ENCODE measurements at places on chromosomes 6 and 20.

- no peak for DNase-seq
Measured at GRCh38 chr6:128057946-128058345, 157.1 kb upstream of the THEMIS start.

DNA sequence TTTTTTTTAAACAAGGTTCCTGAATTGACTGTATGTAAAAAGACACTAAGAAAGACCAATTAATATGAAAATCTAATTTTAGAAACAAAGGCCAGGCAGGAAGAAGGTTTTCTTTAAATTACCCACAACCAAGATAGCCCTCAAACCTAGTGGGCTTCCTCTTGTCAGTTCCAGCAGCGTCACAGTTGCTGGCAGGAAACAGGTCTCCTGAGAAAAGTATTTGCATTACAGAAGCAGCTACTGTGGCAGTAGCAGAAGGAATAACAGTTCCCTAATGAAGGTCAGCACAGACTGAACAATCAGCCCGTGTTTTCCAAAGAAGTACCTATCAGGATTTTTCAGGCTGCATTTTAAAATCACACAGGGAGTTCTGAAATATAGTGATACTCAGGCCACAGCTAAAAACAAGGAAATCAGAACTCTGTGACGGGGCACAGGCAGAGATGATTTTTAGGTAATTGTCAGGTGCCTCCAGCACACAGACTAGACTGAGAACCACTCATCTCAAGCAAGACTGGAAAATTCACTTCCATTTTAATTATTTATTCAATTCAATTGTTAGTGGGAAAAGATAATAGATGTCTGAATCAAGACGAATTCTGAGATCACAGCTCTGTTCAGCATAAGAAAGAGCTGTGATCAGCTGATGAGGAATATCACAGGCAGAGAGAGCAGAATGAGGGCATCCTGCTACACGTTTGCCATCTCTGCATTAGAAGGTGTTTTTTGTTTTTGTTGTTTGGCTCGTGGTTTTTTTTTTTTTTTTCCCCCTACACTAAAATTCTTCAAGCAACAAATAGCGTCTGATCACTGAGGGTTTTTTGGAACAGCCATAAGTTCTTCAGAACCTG, 230.5 kb upstream of the KHDRBS2 start:
- DNase-seq: no peak

GRCh38 chr6:105087571-105088211, 92.1 kb downstream of the POPDC3 start:
- DNase-seq: no peak

GRCh38 chr6:133236932-133237331, 4.2 kb upstream of the EYA4 start:
- no peak for DNase-seq

- DNase-seq: no peak
Measured at GRCh38 chr6:139187489-139187888, 52.6 kb downstream of the HECA start.

DNA sequence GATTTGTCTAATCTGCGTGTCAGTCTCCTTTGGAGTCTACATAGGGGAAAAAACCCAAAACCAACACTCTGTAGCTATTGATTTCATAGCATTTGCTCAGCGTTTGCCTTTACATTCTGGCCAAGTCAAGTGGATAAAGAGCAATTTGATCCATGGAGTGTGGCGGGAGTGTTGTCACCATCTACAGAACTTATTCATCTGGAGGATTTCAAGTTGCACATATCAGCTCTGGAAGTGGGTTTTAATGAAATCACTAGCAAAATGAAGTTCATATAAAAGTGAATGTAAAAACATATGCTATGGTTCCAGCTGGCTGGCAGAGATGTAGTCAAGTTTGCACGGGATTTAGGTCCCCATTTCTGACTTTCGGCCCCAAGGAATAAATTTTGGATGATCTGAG, 219.7 kb upstream of the SUPT3H start:
- DNase-seq: no peak

DNA sequence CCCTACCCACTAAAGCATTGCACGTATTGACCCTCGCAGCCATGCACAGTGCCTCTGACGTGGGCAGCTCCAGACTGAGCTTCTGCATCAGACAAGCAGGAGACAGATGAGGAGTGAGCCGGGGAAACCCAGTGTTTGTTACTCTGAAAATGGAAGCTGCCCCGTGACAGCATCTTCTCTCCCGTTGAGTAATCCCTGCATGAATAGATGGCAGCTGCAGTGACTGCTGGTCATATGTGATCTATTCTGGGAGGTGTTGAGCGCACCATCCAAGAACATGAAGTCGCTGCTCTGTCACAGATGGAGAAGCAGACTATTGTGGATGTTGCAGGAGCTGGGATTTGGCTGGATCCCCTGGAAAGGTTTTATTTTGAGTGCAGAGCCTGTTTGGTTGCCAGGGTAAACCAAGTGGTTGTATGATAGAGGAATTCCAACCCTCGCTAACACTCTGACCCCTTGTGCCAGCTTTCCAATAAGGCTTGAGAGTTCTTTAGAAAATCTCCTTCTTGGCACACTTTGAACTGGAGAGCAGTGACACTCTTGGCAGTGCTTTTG, 242.2 kb downstream of the NRN1 start:
- no peak for DNase-seq

DNA sequence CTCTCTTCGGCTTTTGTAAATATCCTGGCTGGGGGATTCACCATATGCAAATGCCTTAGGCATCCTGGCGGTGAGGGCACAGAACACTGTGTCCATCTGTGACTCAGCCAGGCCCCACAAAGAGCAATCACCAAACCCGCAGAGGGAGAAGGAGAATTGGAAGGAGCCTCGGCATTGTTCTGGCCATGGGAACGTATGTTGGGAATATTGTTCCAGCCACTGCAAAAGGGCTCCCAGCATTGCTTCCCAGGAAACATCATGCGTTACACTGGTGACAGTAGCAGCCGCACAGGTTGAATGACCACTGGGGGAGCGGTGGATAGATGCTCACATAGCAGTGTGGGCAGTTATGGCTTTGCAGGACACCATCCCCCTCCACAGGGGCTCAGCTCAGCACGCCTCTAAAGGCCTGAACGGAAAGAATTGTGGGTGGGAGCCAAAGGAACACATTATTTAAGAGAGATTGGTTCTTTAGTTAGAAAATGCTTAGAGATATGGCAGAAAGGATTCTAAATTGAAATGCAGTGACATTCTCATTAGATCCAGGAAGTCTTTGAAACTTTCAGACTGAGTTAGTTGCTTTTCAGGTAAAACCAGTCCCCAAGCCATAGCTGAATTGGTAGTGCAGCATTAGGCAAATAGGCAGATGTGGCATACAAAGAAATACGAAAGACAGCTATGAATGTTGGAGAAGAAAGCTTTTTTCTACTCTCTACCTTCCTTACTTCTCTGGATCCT, 104.3 kb downstream of the RNF144B start:
- DNase-seq: no peak

DNA sequence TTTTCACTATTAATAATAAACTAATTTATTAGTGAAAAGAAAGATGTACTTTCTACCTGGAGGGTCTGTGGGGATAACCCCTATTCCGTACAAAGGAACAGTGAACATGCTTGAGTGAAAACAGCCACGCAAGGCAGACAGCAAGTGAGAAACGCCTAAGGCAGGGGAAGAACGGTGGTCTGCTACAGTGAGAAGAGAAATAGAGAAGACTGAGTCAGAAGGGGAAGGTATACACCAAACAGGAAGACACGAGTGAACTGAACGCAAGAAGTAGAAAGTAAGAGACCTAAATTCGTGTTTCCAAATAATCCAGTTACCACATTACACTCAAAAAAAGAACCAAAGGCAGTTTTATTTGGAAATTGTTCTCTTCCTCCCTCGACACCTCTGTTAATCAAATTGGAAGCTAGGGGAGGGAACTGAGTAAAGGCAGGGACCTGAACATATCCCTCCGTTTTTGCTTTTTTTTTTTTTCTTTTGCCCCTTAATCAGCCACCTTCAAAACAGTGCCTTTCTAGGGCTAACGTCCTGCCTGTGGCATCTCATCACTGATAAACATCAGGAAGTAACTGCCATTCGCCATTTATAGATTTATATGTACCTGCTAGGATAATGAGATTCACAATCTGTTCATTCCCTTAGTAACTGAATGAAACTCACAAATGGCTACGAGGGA, 48.9 kb downstream of the ATXN1 start:
- DNase-seq: no peak

DNA sequence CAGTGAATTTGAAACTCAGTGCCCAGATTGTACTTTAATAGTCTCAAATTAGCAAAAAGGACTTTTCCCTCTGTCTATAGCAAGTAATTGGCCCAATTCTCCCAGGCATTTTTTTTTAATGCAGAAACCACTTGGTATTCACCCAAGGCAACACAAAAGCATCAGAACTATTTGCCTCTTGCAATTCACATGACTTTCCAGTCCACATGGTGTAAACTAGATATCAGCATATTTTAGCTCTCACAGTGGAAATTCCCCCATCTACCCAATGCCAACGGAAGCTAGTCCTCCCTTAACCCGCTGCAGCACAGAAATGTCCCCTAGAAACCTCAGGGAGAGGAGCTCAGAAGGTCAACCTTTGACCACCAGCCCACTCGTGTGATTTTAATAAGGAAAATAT, 103.4 kb upstream of the CDYL start:
- DNase-seq: no peak

GRCh38 chr6:6591778-6592465, 3.4 kb downstream of the LY86 start:
- DNase-seq: no peak

DNA sequence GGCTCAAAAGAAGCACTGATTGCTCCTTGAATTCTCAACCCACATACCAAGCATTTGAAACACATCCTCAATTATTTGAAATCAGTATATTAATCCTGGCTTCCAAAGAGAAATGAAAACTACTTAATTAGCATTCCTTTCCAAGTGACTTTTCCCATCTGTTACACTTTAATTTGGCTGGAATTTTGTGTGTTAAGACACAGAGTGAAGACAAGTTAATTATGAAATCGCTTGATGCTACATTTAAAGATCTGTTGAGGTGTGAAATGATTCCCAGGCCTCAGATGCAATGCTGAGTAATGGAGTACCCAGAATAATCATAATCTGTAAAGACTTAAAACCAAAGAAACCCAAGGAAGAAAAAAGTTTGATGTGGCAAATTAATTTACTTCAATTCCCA, 241.4 kb downstream of the ADGB start:
- no peak for DNase-seq

DNA sequence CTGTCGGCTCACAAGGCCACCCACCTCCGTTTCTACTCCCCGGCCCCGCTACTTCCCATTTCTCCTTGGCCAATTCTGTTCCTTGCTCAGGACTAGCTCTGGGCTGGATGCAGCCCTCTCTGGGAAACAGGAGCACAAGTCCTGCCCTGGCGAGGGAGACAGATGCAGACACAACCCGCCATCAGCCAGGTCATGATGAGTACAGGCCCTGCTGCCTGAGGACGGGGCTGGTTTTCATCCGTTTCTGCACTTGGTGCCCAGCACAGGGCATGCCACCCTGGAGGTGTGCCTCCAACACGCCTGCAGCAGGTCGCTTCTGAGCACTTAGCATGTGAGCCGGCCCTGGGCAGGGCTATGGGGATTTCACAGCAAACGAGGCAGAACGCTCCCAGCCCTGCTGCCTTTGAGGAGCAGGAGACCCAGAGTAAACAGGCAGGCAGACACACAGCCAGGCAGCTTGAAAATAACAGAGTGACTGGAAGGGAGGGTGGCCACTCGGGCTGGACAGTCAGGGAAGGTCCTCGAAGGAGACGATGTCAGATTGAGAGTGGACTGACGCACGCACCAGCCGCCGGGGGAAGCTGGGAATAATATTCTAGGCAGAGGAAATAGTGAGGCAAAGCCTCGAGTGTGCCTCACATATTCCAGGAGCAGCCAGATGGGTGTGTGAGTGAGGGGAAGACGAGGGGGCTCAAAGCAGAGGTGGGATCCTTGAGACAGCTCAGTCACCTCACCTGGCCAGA, 21.2 kb upstream of the VSTM2L start:
- no peak for DNase-seq

DNA sequence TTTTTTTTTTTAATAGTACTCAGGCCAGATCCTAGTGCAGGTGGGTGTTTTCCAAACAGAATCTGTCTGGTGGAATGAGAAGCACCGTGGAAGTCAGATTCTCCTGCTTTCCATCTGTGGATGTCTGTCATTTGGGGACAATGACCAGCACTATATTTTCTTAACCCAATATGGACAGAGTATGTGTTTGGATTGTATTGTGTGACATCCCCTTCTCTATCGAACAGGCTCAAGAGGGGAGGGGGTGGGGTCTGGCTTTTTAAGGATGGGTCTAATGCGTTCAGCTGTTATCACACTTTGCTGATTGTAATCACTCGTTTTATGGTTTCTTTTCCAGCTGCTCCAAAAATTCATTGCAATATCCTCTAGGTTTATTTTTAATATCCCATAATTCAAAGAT, 197.5 kb upstream of the CEP162 start:
- DNase-seq: no peak

GRCh38 chr6:93013054-93013453, 406.3 kb downstream of the EPHA7 start:
- DNase-seq: no peak

DNA sequence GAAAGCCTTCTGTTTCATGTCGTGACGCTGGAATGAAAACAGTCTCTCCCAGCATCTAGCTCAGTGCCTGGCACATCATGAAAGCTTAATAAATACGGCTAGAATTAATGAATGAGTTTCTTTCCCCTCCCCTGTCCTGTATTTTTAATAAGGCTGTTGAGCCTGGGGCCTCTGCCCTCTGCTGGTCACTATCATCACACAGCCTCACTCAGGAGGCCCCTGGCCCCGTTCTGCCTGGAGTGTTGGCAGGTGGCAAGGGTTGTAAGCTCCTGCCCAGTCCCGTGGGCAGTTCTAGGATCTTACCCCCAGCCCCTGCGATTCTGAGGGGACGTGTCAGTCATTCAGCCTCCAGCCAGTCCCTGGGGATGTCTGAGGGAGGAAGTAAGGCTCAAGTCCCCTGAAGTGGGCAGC, 41.4 kb downstream of the PHACTR3 start:
- DNase-seq: no peak

GRCh38 chr6:2099870-2100269, 145.5 kb downstream of the GMDS start:
- no peak for DNase-seq

GRCh38 chr20:25253606-25254275, 5.9 kb downstream of the PYGB start:
- DNase-seq: no peak

DNA sequence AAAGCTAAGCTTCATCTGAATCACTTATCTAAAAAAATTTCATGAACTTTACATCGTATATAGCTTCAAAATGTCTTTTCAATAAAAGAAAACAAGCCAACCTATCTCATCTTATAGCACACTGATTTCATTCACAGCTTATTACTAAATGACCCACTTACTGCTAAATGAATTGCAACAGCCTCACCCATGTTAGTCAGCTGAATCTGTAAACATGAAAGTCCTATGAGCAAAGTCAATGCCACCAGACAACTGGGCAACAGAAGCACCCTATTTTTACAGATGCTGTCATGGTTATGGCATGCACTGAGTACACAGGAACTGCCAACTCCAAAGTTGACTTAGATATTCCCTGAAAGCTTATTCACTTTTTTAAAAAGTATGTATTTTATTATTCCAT, 41.2 kb upstream of the DST start:
- DNase-seq: no peak

- DNase-seq: no peak
Measured at GRCh38 chr6:117666881-117667280, 8.4 kb upstream of the NUS1 start.

Data from stimulated activated CD8-positive, alpha-beta memory T cell treated with anti-CD3 and anti-CD28 coated beads, Interleukin-4, amount 100 ng/mL, for 4 hours (primary cell).